A549 treated with Hydrocortisone at 1 μM for 4 hours (cell line): ENCODE measurements at places on chromosomes 3 and 15. TPM values are rescaled to one million over a fixed set of nuclear protein-coding genes. Genes with fewer than 3 reads are reported as not detected.

The ARNT2 gene
- 14.7 to 17.4 TPM (median 15.8 TPM) in 5 replicates for total RNA-seq

The FGF7 gene
- not detected in 5 replicates for total RNA-seq

The FSTL1 gene
- total RNA-seq, result 42.8 to 79.0 TPM (median 67.5 TPM) in 5 replicates

The GCSAM gene
- not detected in 5 replicates for total RNA-seq

The WDR82 gene
- total RNA-seq, result 49.1 to 59.5 TPM (median 50.8 TPM) in 5 replicates

The ARPP19 gene
- total RNA-seq, result 83.6 to 116 TPM (median 111 TPM) in 5 replicates

The IL16 gene
- 0.03 TPM in 1 of 5 replicates, not detected in the others for total RNA-seq

The NSMCE3 gene
- 14.3 to 16.7 TPM (median 14.5 TPM) in 5 replicates for total RNA-seq

The CIB2 gene
- 26.1 to 30.0 TPM (median 28.1 TPM) in 5 replicates for total RNA-seq

The GOLGA6L4 gene
- total RNA-seq, result 0.84 to 1.9 TPM (median 1.2 TPM) in 5 replicates

The ACOX2 gene
- 6.0 to 9.8 TPM (median 8.0 TPM) in 5 replicates for total RNA-seq

The GOLGA6L7 gene
- not detected in 5 replicates for total RNA-seq

The ZNF501 gene
- total RNA-seq, result not detected in 5 replicates

The TMC3 gene
- total RNA-seq, result not detected in 5 replicates

The SAXO2 gene
- 1.8 to 2.4 TPM (median 2.1 TPM) in 5 replicates for total RNA-seq

The ROBO2 gene
- not detected in 5 replicates for total RNA-seq

The KIF23 gene
- 70.6 to 103 TPM (median 79.7 TPM) in 5 replicates for total RNA-seq

The TSC22D2 gene
- total RNA-seq, result 16.0 to 21.2 TPM (median 17.8 TPM) in 5 replicates

The ZNF80 gene
- total RNA-seq, result not detected in 5 replicates

The KY gene
- 0.08 to 0.20 TPM (median 0.13 TPM) in 5 replicates for total RNA-seq

The MASP1 gene
- total RNA-seq, result 0.02 to 0.06 TPM (median 0.05 TPM) in 3 of 5 replicates, not detected in the others

The RHO gene
- total RNA-seq, result not detected in 5 replicates

The FMN1 gene
- 0.21 to 0.39 TPM (median 0.29 TPM) in 5 replicates for total RNA-seq

The PHC3 gene
- 8.5 to 15.4 TPM (median 14.8 TPM) in 5 replicates for total RNA-seq

The HCN4 gene
- total RNA-seq, result 0.28 to 0.42 TPM (median 0.31 TPM) in 5 replicates
